ENCODE measurements at places on chromosomes 2 and 18.

DNA sequence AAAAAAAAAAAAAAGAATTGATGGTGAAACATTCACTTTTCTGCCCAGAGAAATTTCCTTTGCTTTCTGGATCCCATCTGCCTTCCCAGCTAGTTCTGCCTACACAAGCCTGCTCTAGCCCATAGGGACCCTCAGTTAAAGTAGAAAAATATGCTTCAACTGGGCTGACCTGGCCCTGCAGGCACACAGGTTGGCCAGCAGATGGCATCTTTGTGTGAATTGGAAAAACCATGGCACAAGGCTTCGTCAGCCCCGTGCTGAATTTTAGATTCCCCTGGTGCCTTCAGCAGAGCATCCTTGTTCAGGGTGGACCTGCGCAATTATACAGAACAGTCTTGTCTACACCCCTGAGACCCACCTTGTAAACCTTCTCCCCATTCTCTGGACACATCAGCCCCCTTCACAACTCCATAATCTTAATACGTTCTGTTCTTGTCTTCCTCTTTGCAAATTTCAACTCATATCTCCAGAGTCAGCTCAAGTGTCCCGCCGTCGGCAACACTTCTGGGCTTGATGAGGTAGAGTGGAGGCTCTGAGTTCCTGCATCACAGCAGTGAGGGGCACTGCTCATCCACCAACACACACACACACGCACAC lies 114.5 kb downstream of the INSIG2 start:
- peak; percentile 22 for DNase-seq

DNA sequence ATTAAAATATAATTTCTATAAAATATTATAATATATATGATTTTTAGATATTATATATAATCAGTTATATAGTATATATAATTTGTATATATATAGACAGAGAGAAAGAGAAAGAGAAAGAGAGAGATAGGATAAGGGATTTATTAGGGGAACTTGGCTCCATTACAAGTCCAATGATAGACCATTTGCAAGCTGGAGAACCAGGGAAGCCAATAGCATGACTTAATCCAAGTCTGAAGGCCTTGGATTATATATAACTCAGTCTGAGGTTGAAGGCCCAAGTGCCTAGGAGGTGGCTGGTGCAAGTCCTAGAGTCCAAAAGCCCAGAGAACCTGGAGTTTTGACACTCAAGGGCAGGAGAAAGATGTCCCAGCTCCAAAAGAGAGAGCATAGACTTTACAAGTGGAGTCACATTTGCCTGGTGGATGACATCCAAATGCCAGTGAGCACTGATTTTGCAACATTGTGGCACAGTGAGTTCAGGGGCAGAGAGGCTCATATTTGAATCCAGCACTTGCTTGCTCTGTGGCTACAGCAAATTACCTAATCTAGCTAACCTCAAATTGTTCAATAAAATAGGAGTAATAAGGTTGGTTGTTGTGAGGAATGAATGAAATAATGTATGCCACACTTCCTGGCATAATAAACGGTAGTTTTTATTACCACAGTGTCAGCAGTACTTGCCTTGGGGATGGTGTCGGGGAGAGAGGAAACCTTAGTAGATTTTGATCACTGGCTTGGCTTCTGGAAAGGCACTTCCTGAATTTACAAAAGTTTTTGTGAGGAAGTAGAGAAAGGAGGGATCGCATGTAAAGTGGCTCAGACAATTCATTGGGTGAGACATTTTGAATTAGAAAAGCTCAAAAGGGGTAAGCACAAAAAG lies 69.6 kb upstream of the CD28 start:
- peak; percentile 17 for DNase-seq

GRCh38 chr2:37623971-37624900 lies 47.2 kb downstream of the CDC42EP3 start:
- no peak for DNase-seq

- DNase-seq, result no peak
Observed at GRCh38 chr18:31325051-31325450, 7.1 kb downstream of the DSG1 start.

Measured in midbrain (tissue), 1 donor.